Right kidney (tissue), 9 donors: ENCODE measurements at places on chromosomes 3 and 15.

DNA sequence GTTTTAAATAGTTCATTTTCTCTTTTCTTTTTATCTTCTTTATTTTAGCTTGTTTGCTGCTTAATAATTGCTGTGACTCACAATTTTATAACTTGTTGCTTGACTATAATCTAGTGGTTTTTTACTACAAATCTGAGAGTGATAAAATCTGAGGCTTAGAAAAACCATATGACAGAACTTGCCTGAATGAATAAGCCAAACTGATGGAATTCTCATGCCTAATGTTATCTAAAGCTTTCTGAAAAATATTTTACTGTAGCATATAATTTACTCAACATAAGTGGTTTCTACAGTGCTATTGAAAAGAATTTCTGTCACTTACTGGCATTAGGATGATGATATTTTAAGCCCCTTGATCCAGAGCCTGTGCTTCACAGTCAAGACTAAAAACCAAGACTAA is 175.1 kb downstream of the VGLL3 start:
- no peak for DNase-seq

DNA sequence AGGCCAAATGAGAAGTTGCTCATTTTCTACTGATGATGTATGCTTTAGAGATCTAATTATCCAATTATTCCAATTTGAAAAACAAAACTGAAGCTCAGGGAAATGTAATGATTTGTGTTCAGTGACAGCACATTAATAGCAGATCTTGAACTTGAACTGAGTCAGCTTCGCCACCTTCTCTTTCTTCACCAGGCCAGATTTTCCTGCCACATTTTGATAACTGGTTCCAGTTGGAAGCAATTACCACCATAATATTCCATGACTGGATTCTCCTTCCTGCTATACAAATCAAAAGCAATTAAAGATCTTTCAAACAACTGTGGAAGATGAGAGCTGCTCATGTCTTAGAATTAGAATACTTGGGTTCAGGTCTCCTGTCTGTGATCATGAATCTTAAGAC is 334.1 kb downstream of the RBMS3 start:
- DNase-seq = no peak

DNA sequence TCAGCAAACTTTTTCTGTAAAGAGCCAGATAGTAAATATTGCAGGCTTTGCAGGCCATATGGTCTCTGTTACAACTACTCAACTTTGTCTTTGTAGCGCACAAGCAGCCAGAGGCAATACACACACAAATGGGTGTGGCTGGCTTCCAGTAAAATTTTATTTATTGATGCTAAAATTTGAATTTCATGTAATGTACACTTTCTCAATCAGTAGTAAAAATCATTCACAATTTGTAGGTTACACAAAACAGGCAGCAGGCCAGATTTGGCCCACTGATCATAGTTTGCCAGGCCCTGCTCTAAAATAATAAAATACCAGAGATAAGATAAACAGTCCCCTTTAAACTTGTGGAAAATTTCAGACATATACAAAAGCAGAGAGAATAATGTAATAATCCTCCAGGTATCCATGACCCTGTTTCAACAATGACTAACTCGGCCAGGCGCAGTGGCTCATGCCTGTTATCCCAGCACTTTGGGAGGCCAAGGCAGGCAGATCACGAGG is 330.3 kb downstream of the SHQ1 start:
- DNase-seq = no peak

- DNase-seq = no peak
These were observed 880.6 kb upstream of the ARPP21 start for GRCh38 chr3:34758630-34759261.

DNA sequence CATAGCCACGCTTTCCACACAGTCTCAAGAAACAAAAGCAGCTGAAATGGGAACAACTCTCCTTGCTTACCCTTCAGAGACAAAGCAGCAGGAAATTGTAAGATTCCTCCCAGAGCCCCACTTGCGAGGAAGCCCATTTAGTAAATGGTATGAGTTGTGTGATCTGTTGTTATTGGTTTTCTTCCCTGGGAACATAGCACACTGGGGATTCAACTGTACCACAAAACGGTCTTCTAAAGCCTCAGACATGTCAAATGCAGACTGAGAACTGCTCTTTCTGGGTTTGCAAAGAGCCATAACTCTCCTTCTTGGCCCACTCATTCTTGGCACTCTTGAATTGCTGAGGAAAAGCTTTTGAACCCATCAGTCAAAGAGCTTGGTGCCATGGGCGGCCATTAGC is 101.0 kb upstream of the COL8A1 start:
- DNase-seq = no peak

GRCh38 chr15:42009022-42009421 is 11.8 kb downstream of the PLA2G4E start:
- DNase-seq = no peak

GRCh38 chr3:16884748-16885592 is at the start of gene PLCL2:
Gene PLCL2, plus strand, starts transcription at chr3:16884955. Its CDS starts 85 bp downstream, at chr3:16885040.
- DNase-seq = peak; percentile 81

DNA sequence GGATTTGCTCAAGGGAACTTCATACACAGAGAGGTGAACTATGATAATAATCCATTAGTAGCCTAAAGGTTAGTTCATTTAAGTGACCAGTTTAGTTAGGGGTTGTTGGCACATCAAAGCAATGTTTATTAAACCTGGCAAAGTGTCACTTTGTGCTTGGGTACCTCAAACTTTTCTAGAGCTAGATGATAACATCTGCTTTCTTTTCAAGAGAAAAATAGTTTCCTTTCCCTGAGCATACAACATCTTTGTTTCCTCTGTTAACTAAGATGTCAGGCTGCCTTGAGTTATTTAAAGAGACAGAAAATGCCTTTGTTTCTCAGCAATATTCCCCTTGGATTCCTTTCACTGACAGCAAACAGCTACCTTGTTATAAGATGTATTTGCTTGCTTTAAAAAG is 26.7 kb upstream of the SMAD3 start:
- no peak for DNase-seq

DNA sequence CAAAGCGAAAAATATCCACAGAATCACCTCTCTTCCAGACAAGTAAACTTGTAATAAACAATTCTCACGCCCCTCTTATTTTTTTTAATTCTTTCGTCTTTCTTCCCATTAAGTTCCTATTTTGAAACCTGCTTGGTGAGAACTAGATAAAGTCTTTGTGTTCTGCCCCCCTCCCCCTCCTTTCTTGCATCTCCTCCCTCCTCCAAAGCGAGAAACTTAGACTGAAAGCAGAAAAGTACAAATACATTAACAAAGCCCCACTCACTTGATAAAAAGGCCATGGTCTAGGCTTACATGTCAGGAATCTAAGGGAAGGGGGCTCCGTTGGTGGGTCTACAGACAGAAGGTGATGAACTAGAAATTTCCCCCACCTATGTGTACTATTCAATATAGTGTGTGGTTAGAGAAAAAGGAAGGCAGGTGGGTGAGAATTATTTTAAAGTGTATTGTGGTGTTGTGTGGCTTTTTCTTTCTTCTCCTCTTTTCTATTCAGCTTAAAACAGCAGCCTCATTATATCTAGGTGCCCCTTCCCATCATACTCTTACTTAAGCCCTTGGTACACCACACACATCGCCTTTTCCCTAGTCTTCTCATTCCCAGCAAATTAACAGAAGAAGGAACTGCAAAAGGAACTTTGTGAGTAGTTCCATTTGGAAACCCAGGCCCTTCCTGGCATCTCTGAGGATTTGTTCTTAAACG is 215.3 kb downstream of the MEIS2 start:
- peak; percentile 65 for DNase-seq

GRCh38 chr3:176724394-176724759 is 472.9 kb downstream of the TBL1XR1 start:
- no peak for DNase-seq

GRCh38 chr3:184526088-184526433 is 35.5 kb upstream of the EPHB3 start:
- no peak for DNase-seq

DNA sequence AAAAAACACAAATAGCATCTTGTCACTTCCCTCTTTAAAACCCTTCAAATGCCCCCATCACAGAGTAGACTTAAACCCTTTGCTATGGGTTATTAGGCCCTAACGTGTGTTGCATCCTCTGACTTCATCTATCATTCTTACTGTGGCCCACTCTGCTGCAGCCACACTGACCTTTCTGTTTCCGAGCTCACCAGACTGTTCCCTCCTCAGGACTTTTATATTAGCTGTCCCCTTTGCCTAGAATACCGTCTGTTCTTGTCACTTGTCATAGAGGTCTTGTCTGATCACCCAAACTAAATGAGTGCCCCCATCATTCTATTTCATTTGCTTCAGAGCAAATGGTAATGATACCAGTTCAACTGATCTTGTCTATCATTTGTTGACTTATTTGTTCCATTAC is 877 bp upstream of the FEM1B start:
- DNase-seq = no peak

DNA sequence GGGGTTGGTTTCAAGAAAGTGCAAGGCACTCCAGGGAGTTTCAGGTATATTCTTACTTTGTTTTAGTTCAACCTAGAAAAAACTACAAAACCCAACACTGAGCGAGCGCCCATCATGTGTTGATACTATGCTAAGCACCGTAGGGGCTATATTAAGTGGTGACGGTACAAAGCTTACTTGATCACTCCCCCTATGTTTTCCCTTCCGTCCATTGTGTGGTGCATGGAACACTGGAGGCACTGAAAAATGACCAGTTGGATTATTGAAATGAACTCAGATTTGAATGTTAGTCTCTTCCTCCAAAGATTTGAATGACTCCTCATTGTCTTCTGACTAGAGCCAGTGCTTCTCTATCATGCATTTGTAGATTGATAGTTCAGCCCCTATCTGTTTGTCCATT is 6.6 kb downstream of the MYZAP start:
- DNase-seq = no peak

GRCh38 chr3:187274977-187275338 is 16.6 kb downstream of the MASP1 start:
- DNase-seq = no peak

- DNase-seq = no peak
These were observed 4.3 kb downstream of the PDIA5 start for GRCh38 chr3:123071146-123071545.

GRCh38 chr15:29342201-29342600 is 72.6 kb upstream of the NSMCE3 start:
- DNase-seq = no peak

DNA sequence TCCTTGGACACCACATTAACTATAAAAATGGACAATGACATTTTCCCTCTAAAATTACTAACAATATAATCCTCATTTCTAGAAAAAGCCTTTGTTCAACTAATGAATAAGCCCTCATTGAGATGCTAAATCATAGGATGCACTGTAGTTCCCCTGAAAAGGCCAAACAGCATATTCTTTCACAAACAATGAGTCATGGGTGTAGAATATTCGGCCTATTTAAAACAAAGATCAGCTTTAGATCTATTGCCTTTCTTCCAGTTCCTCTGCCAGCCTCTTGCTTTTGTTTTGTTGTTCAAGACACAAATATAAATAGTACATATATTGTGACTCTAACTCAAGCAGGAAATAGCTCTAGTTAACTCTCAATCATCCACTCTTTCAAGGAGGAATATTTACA is 82.5 kb downstream of the ADAM10 start:
- no peak for DNase-seq

GRCh38 chr3:72275331-72275751 is 490.4 kb upstream of the PROK2 start:
- DNase-seq = no peak

GRCh38 chr3:64438812-64439211 is 213.5 kb upstream of the PRICKLE2 start:
- DNase-seq = no peak

- DNase-seq = no peak
These were observed 387.6 kb upstream of the RGMA start for GRCh38 chr15:93476491-93477177.
